RWPE1 (cell line): ENCODE measurements at places on chromosomes 7 and 10.
A peak's percentile ranks its signal among the peaks of the same experiment; 100 is the strongest.

GRCh38 chr7:106075937-106076336 lies 36.2 kb downstream of the SYPL1 start:
- no peak for DNase-seq

DNA sequence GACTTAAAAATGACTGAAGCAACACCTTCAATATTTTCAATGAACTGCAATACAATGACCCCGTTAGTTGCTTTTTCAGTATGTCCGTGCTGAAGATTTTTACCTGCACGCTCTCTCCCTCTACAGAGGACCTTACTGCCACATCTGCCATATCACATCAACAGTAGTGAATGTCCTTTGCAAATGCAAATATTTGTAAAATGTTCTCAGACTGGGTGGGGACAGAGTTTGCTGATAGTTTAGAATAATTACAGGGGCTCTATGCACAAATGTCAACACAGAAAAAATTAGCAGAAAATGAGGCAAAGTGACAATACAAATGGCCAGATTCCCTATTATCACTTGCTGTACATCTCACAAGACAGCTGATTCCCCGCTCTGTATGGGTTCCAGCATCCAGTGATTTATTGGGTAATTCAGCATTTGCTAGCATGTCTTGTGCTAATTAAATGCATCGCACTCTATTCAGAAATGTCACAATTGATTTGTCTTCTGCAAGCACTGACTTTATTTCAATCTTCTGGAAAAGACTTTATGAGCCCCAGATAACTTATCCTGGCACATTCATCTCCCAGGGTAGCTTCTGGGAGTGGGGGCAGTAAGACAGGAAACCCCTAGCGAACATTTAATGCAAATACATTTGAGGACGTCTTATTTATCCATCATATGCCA lies 69.1 kb upstream of the PTER start:
- no peak for DNase-seq

GRCh38 chr10:8405596-8405995 lies 351.1 kb downstream of the GATA3 start:
- DNase-seq = no peak

GRCh38 chr7:131826960-131827359 lies 270.5 kb upstream of the PODXL start:
- no peak for DNase-seq

- no peak for DNase-seq
These were observed 46.3 kb upstream of the FGFR2 start for GRCh38 chr10:121644501-121644900.

DNA sequence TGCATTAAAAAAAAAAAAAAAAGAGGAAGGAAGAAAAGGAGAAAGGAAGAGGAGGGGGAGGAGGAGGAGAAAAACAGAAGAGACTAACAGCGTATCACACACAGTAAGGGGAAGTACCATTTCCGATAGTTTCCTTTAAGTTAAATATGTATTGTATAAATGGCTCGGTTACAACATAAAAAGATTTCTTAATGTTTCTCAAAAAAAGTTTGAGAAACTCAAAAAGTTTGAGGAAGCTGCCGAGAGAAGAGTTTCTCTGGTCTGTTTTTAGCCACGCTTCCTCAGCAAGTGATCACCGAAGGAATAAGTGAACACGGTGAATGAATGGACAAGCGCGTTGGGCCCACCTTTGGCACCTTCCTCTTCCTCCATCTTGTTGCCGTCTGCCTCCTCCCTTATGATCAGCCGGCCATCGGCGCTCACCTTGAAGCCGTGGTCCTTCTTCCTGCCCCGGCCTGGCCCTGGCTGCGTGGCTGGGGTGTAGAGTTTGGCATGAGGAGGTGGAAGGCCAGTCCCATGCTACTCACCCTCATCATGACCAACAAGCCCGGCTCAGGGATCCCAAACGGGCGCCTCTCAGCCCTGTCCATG lies 31.3 kb upstream of the FRAT2 start:
- DNase-seq = no peak

- DNase-seq = no peak
These were observed 765 bp downstream of the CELF2 start for GRCh38 chr10:11018432-11018841.

DNA sequence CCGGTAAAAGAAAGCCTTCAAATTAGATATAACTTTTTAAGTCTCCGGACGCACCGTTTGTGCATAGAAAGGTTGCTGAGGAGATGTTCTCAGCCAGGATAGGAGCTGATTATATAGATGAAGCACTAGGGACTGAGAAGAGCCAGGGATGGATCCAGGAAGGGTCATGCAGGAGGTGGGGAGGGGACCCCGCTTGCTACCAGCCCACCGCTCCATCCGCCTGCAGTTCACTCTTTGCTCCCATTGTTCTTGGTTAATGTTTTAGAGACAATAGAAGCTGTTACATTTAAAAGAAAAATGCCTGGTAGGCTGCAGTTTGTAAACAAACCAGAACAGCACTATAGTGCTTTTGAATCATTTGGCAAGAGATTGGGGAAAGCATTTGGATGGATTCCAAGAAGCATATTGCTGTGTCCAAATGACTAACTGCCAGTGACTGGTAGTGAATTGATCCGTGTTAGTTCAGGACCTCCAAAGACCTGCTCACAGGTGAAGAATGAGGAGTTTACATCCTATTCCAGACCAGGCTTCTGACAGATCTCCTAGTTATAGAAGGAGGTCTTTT lies 175.9 kb upstream of the TAC1 start:
- peak; percentile 8 for DNase-seq

DNA sequence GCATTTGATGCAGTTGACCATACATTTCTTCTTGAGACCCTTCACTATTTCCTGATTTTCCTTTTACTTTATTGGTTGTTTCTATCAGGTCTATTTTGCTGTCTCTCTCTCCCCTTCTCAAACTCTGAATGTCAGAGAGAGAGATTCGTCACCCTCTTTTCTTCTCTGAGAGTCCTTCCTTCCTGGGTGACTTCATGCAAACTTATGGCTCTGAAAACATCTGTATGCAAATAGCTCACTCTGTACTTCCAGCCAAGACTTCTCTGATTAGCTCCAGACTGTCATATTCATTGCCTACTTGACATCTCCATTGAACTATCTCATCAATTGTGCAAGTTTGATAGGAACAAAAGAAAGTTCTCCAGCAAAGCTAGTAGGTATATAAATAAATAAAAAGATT lies 191.7 kb upstream of the KLF6 start:
- no peak for DNase-seq

- no peak for DNase-seq
These were observed 57.0 kb upstream of the NMT2 start for GRCh38 chr10:15225511-15225910.

DNA sequence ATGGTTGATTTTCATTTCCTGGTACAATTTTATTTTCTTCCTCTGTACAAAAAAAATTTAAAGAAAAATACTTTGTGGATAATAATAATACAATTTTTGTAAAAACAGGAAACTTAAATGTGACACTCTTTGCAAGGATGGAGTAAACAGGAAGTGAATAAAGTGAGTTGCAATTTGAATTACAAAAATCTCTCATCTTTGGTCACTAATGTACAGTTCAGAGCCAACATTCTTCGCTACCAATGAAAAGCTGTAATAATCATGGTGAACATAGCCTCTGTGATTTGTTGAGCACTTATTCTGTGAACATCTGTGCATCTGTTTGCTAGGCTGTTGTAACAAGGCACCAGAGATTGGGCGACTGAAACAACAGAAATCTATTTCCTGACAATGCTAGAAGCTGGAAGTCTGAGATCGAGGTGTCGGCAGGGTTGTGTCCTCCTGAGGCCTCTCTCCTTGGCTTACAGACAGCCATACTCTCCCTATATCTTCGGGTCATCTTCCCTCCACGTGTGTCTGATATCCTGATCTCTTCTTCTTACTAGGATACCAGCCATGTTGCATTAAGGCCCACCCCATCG lies 295.3 kb upstream of the KLF6 start:
- DNase-seq = no peak

DNA sequence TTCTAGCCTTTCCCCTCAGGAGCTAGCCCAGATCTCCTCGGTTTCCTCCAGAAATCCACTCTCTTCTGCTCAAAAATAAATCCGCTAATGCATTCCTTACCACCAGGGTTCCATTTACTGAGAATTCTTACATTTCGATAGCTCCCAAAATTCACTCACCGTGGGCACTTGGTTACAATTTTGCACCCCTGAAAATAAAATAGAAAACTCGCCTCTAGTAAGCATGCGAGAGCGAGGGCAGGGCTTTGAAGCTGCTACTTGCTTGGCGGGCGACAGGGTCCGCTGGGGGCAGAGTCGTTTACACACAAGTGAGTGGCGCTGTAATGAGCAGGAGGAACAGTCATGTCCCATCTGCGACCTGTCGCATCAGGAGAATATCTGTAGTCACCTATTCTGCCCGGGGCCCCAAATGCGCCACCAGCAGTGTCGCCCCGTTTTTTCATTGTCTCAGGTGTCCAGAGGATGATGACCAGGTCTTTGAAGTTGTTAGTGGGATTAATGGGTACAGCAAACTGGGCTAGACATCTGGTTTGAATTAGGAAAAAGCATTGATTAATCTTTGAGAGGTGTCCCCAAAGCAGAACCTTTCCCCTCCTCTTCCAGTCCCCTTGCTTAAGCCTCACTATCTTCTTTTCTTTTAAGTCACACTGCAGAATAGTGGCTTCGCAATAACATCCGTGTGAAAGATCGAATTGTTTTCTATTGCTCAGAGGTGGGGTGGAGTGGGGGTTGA lies 1.2 kb upstream of the MEOX2 start:
- DNase-seq = no peak

DNA sequence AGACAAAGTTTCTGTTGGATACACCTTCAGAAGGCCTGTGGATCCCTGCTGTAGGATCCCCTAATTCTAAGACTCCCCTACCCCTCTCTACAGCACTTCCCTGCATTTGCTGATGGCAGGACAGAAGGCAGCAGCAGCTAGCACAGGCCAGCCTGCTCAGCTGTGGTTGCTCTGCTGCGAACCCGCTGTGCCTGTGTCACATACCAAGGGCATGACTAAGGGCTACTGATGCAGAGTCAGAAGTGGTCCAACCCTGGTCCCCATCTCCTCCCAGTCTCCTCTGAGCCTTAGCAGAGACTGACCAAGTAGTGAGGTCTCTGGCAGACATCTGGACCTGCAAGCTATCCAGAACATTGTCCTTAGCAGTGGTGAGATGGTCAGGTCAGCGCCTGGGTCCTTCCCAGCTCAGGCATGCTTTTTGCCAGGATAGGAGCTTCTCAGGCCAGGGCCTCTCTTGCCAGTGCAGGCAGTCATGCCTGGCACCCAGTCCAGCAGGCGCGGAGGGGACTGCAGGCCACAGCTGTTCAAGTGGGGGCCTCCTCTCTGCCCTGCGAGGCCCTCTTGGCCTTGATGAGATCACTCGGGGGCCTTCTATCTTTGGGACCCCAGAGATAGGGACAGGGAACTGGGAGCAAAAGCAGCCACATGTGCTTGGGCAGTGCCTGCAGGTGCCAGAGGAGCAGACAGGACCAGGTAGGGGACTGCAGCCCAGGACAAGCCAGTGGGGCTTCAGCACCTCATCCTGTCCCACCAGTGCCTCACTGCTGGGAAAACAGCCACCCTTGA lies 146.4 kb downstream of the ZNF248 start:
- no peak for DNase-seq

- peak; percentile 82 for DNase-seq
These were observed 161.0 kb downstream of the SKIDA1 start for GRCh38 chr10:21364196-21365114.

DNA sequence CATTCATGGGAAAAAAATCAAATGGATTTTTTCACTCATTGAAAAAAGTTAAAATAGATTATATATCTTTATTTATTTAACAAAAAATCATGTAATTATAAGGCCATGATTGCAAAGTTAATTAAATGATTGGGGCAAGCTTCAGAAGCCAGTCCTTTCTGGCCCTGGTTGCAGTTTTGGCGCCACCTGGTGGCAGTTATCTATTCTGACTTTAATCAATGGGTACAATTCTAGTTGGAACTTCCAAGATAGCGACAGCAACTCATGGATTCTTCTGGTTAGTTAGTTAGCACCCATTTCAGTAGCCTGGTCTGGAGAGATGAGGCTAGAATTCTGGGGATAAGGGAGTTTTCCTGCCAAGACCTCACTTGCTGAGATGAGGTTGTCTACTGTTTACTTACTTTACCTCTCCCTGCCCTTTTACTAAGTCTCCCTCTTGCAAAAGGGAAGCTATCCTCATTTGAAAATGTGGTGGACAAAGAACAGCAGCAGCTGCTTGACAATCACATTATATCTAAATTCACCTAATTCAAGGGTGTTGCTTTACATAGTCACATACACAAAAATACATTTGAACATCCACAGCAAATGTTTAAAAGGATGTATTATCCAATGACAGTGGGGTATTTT lies 42.3 kb downstream of the NOC3L start:
- peak; percentile 55 for DNase-seq

DNA sequence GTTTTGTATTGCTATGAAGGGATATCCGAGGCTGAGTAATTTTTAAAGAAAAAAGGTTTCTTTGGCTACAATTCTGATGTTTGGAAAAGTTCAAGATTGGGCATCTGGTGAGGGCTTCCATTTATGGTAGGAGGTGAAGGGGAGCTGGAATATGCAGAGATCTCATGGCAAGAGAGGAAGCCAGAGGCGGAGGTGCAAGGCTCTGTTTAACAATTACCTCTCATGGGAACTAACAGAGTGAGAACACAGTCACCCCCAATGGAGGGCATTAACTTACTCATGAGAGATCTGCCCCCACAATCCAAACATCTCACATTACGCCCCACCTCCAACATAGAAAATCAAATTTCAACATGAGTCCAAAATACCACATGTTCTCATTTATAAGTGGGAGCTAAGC lies 62.0 kb downstream of the AKR1D1 start:
- DNase-seq = no peak

DNA sequence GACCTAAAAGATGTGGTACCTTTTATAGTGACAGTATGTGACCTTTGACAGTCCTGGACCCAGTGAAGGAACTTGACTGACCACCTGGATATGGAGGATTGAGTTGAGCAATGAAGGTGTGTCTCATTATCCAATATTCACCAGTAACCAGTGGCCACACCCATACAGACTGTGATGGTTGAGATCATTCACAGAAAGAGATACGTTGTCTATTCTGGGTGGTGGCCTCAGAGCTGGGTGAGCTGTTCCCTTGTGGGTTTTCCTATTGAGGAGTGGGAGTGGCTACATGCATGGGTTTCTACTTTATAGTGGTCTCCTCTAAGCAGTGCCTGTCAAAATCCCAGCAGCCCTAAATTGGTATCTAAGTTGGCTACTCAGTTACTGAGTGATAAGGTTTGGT lies 507.4 kb downstream of the SORCS3 start:
- no peak for DNase-seq
